ENCODE measurements at places on chromosomes 6 and 20.

DNA sequence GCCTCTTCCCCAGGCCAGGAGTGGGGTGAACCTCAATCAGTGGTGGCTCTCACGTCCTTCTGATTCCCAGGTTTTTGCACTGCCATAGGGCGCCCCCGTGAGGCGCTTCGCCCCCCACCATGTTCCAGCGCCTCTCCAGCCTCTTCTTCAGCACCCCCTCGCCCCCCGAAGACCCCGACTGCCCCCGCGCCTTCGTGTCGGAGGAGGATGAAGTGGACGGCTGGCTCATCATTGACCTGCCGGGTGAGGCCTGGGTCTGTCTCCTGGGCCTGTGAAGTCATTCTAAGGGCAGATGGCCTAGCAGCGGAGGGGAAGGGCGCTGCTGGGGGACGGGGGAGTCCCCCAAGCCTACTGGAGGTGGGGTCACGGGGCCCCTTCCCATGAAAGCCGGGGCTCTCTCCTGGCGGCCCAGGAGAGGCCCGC is 4.5 kb downstream of the TP53INP2 start:
- no peak for DNase-seq
- H3K27ac ChIP-seq: no peak overlapping the region
- H3K4me3 ChIP-seq: peak overlapping the region; percentile 87
- no peaks in the 10 kb centered on the region for H3K36me3 ChIP-seq
- H3K4me1 ChIP-seq: peaks cover 40% of the 10 kb centered on the region

GRCh38 chr6:5173810-5174209 is 86.9 kb downstream of the LYRM4 start:
- H3K4me3 ChIP-seq: no peak overlapping the region
- H3K27me3 ChIP-seq: no peaks in the 10 kb centered on the region
- no peak overlapping the region for H3K27ac ChIP-seq
- no peak for DNase-seq
- H3K36me3 ChIP-seq: no peaks in the 10 kb centered on the region

DNA sequence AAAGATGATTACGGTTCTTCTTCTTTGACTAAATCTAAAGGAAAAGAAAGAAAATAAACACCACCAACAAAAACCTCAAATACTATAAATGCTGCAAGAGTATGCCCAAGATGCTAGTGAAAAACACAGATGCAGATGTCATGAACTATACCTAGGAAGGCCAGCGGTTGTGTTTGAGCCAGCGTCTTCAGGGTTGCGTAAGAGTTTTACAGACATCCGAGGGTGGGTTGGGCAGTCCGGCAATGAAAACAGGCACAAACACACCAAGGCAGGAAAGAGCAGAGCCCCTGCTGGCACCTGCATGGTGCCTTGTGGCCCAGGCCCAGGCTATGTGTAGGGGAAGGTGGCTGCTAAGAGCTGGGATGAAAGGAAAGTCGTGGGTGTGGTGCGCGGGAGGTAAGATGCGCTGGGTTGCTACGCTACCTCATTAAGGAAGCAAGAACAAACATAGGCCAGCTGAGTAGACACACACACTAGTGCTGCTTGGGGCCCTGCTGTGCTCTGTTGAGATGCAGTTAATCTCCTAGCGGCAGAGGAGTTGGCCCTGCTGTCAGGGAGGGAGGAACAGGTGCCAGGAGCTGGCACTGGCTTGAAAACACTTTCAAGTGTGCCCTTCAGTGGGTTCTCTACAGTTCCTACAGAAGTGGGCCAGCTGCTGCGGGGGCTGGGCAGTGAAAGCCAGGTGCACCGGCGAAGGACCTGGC is 170.2 kb upstream of the PLN start:
- no peaks in the 10 kb centered on the region for H3K36me3 ChIP-seq
- DNase-seq: no peak
- H3K4me1 ChIP-seq: no peaks in the 10 kb centered on the region
- H3K27ac ChIP-seq: no peak overlapping the region
- H3K27me3 ChIP-seq: no peaks in the 10 kb centered on the region

DNA sequence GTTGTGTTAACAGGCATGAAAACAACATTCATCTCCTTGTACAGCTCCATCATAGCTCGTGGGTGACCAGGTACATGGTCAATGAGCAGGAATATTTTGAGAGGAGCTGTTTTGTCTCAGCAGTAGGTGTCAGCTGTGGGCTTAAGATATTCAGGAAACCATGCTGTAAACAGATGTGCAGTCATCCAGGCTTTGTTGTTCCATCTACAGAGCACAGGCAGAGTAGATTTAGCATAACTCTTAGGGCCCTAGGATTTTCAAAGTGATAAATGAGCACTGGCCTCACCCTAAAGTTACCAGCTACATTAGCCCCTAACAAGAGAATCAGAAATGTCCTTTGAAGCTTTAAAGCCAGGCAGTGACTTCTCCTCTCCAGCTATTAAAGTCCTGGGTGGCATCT is 154.2 kb downstream of the BTBD9 start:
- no peak overlapping the region for H3K27ac ChIP-seq
- no peaks in the 10 kb centered on the region for H3K36me3 ChIP-seq
- no peak for DNase-seq
- no peak overlapping the region for H3K4me3 ChIP-seq
- H3K4me1 ChIP-seq: no peaks in the 10 kb centered on the region
- H3K27me3 ChIP-seq: no peaks in the 10 kb centered on the region

GRCh38 chr6:47483853-47484546 is 6.4 kb downstream of the CD2AP start:
- no peak overlapping the region for H3K4me3 ChIP-seq
- H3K27me3 ChIP-seq: no peaks in the 10 kb centered on the region
- H3K36me3 ChIP-seq: no peaks in the 10 kb centered on the region

DNA sequence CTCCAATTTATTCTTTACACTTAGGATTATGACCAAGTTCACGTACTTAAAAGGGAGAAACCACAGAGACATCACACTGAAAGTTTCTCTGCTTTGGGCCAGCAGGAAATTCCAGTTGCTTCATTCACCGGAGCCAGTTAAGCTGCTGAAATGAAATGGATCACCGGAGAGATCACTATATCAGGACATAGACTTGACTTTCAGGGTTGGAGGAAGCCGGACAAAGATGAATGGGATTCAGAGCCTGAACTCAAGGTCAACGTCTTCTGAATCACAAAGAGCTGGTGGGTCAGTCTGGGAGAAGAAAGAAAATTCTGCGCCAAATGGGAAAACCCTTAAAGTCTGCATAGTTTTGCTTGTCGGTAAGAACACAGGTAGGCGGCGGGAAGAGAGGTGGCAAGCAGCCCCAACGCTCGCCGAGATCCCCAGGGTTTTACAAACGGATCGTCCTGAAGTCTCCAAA is 81.9 kb upstream of the CCDC28A start:
- H3K36me3 ChIP-seq: no peaks in the 10 kb centered on the region
- peak overlapping the region; percentile 87 for H3K27ac ChIP-seq
- peak; percentile 23 for DNase-seq
- no peaks in the 10 kb centered on the region for H3K27me3 ChIP-seq
- peak overlapping the region; percentile 63 for H3K4me3 ChIP-seq

DNA sequence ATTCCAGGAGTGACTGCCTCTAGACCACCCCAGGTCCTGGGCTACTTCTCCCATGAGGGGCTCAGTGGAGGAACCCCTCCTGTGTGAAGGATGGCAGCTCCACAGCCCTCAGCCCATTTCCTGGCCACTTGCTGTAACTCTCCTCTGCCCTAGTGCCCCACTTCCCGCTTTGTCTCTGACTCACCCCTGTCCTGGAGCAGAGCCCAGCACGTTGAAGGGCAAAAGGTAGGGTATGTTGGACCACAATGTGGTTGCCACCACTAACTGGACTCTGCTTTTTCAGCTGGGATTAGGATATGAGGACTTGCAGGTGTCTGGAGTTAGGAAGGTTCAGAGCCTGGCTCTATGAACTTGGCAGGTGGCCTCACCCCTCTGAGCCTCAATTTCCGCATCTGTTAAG is 2.4 kb downstream of the MYBL2 start:
- H3K27me3 ChIP-seq: no peaks in the 10 kb centered on the region
- H3K36me3 ChIP-seq: 0 out of 2 replicates have a peak, but pooled peaks cover 4% of the 10 kb centered on the region
- H3K27ac ChIP-seq: no peak overlapping the region

GRCh38 chr6:133187657-133188453 is 53.3 kb upstream of the EYA4 start:
- H3K36me3 ChIP-seq: no peaks in the 10 kb centered on the region
- no peaks in the 10 kb centered on the region for H3K4me1 ChIP-seq
- H3K27ac ChIP-seq: no peak overlapping the region
- no peaks in the 10 kb centered on the region for H3K27me3 ChIP-seq
- DNase-seq: no peak

DNA sequence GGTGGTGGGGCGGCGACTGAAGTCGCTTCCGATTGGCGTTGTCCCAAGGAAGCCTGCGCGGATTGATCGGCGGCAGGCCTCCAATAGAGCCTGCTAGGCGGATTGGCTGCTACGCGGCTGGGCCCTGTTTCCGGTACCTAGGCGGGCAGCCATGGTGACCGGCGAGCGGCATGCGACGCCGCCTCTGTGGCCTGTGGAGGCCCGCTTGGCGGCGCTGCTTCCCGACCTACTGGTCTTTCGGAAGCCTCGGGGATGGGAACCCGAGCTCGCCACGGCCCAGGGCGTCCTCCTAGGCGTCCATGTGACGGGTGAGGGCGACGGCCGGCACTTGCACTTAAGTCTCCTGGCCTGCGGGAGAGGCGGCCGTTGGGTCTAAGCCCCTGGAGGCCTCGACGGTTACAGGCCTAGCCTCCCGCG is 28.1 kb downstream of the NFYA start:
- H3K27me3 ChIP-seq: no peaks in the 10 kb centered on the region
- no peak overlapping the region for H3K4me3 ChIP-seq
- no peak for DNase-seq
- peaks cover 29% of the 10 kb centered on the region for H3K36me3 ChIP-seq
- H3K4me1 ChIP-seq: no peaks in the 10 kb centered on the region
- H3K27ac ChIP-seq: no peak overlapping the region

DNA sequence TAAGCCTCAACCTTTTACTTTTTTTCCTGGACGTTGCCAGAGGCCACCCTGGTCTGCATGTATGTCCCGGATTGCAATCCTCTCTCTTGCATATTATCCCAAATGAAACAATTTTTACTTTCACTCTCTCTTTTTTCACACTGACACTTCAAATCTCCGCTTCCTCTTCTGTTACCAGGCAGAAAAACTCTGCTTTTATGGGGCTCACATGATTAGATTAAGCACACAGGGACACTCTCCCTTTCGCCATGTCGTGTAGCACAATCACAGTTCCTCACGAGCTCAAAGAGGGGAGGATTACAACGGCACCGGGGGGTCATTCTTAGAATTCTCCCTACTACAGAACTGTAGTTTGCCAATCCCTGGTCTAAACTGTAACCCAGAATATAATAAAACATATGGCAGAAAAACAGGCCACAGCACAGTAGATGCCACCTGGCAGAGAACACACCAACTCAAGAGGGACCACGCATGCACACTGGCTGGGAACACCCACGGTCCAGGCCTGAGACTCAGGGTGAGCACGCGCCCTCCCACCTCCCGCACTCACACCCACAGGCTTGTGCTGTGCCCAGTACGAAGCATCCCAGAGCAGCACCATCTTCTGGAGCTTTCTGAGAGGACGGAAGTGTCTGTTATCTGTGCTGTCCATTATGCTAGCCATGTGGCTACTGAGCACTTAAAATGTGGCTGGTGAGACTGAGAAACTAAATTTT is 288.7 kb downstream of the KIF16B start:
- no peak overlapping the region for H3K4me3 ChIP-seq
- DNase-seq: no peak
- no peaks in the 10 kb centered on the region for H3K27me3 ChIP-seq
- H3K27ac ChIP-seq: no peak overlapping the region

DNA sequence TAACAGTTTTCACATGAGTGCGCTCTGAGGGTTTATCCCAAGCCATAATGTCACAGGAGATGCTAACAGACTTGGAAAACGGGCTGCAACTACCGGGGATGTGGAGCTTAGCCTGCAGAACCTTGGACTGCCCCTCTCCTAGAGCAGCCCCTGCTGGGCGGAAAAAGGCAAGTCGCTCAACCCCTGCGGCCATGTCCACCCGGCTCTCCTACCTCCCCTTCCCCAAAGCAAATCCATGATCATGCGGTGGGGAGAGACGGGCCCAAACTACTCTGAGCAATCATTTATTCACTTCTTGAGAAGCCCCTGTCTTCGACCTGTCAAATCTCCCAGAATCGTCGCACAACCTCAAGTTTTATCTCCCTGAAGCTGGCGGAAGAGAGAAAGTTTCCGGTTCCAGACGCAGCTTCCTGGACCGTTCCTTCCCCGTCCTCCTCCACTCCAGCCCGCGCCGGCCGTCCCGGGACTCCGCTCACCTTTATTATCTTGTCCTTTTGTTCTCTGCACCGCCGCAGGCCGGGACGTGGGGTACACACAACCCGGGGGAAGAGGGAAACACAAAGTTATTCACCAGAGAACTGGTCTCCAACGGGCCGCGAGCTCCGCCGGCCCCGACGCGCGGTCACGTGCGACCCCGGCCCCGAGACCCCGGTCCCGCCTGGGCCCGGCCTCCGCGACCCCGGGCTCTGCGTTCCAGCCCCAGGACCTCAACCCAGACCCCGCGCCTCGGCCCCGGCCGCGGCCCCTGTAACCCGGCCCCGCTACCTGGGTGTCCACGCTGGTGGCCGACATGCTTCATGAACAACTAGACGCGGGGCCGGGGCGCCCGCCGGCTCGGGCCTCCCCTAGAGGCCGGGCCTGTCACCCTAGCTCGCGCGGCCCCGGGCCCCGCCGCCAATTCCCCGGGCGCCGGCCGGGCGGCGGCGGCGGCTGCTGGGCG is 560 bp downstream of the YTHDF1 start:
- H3K27me3 ChIP-seq: peaks cover 9% of the 10 kb centered on the region
- peak; percentile 50 for DNase-seq
- peak overlapping the region; percentile 95 for H3K4me3 ChIP-seq
- H3K36me3 ChIP-seq: peaks cover 40% of the 10 kb centered on the region

GRCh38 chr6:168370310-168370991 is 50.9 kb upstream of the DACT2 start:
- H3K4me3 ChIP-seq: no peak overlapping the region
- H3K4me1 ChIP-seq: no peaks in the 10 kb centered on the region
- peaks cover 95% of the 10 kb centered on the region for H3K27me3 ChIP-seq
- DNase-seq: no peak

DNA sequence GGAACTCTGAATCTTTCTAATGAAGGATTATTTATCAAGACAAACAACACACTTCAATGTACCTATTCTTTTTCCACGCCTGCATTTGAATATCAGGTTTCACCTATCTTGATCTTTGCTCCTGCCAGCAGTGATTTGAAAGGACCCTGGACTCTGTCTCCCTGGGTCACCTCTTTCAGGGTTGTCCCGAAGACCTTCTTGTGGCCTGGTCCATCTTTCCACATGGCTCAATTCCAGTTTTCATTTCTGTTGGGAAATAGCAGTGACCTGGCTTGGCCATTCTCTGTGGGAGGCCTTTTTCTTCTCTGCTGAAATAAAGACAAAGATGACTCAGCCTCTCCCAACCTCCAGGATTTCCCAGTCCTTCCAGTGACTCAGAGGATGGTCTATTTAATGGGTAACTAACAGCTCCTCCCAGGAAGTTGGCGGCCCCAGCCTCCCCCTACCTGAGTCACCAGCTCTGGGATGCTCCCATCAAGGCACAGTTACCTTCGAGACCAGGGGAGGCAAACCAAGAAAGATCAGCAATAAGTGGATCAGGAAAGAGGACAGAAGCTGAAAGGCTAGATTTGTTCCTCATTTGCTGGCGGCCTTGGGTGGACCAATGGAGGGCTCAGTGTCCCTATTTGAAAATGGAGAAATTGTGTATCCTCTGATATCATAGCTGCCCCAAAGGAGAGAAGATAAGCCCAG is 120.2 kb upstream of the RNF24 start:
- DNase-seq: peak; percentile 97
- no peak overlapping the region for H3K4me3 ChIP-seq
- H3K36me3 ChIP-seq: no peaks in the 10 kb centered on the region
- no peaks in the 10 kb centered on the region for H3K27me3 ChIP-seq
- H3K27ac ChIP-seq: peak overlapping the region; percentile 75
